ENCODE measurements at places on chromosomes 3 and 15.

- DNase-seq: no peak
Observed at GRCh38 chr3:35184775-35185174, 454.6 kb upstream of the ARPP21 start.

DNA sequence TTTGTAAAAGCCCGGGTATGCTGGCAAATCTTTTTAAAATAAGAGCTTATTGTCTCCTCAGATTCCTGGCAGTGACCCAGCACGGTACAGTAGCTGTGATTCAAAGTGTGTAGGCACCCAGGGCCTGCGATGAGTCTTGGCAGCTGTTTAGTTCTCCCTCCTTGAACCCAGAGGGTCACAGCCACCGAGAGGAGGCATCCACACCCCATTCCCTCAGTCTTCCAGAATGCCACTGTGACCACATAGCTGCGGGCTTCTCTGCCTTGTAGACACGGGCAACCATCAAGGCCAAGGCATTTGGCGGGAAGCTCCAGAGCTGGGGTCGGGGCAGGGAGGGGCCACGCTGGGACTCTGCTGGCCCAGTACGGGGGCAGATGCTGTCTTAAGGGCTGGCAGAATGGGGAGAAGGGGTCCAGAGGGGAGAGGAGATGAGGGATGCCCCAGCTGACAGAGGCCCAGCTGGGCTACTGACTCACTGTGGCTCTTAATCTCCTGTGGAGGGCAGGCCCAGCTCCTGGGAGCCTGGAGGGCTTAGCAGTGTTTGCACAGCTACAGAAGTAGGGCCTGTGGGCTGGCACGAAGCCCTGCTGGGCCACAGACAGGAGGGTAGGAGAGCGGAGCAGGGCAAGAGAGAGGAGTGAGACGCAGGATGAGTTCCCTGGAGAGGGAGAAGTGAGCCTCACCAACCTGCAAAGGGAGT, 68.8 kb upstream of the DLG1 start:
- no peak for DNase-seq

DNA sequence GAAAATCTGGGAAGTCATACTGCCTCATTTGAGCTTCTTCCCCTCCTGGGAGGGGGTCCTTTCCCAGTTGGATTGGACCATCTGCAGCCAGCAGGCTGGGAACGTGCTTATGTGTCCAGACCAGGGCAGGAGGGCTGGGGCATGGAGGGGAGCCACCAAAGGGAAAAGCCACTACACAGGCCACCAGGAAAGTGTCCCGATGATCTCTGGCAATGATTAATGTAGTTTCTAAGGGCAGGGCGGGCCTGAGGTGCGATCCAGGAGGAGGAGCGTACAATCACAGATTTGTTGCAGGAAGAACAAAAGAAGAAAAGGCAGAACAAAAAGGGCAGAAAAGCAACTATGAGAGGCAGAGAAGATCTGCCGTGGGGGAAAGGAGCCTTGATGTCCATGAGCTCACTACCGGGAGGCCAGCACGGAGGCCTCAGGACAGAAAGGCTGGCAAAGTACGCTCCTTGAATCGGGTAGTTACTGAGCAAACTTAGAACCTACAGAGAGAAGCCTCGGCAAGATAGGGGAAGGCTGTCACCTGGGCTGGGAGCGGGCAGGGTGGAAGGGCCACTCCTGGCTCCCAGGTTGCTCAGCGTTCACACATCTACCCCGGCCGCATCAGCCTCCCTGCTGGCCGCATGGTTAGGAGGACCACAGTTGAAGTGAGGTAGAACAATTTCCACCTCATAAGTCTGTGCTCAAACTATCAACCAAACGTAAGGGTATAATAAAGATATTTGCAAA, 79.5 kb upstream of the PCSK6 start:
- DNase-seq: no peak

GRCh38 chr15:91214675-91215590, 114.9 kb downstream of the SV2B start:
- no peak for DNase-seq

DNA sequence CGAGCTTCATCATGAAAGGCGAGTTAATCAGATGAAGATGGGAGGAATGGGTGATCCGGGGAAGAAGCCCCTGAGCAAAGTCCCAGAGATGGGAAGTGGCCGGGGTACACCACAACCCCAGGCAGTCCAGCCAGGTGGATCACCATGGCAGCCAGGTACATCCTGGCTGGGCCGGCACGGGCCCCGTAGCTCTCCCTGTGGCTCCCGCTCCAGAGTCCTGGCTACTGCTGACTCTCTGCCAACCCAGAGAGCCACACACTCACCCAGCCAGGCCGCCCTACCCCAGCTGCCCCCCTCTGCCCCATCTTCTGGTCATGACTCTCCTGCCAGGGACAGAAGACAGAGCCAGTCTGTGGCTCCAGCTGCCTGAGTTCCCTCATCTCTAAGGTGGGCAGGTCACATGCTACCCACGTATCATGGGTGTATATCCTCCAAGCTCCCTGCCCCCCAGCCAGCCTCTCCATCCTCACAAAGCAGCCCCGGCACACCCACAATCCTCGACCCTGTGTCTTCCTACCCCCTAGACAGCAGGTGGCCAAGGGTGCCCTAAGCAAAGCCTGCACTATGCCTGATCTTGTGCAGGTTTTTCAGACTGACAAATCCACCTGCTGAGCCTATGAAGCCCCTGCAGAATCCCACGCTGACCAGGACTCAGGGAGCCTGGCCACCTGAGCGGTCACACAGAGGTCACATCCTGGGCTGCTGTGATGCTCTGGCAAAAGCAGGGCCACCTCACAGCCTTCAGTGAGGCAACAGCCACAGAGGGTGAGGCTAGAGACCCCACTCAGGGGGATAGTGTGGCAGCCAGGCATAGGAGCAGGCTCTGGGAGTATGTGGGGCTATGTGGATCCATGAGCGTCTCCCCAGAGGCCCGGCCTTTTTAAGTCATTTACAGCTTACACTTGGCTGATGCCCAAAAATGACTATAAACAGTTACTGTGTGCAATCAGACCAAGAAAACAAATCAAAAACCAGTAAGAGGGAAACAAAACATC, 13.2 kb downstream of the XXYLT1 start:
- no peak for DNase-seq

DNA sequence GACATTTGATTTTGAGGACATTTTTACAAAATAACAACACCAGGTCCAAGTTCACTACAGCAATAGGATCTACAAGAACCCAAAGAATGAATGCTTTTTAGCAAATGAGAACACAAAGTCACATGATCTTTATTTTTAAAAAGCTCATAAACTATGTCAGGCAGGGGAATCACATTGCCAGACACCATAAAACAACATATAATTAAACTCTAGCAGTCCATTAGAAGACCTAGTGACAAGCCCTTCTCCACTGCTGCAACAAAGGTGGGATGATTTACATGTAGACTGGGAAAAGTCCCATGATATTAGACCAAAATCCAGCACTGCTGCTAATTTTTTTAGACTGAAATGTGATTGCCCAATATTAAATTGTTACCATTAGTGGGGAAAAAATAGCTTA, 92.6 kb downstream of the FHIT start:
- DNase-seq: no peak
